Fibroblast of skin of left biceps (primary cell): ENCODE measurements at places on chromosomes 7 and 10.

DNA sequence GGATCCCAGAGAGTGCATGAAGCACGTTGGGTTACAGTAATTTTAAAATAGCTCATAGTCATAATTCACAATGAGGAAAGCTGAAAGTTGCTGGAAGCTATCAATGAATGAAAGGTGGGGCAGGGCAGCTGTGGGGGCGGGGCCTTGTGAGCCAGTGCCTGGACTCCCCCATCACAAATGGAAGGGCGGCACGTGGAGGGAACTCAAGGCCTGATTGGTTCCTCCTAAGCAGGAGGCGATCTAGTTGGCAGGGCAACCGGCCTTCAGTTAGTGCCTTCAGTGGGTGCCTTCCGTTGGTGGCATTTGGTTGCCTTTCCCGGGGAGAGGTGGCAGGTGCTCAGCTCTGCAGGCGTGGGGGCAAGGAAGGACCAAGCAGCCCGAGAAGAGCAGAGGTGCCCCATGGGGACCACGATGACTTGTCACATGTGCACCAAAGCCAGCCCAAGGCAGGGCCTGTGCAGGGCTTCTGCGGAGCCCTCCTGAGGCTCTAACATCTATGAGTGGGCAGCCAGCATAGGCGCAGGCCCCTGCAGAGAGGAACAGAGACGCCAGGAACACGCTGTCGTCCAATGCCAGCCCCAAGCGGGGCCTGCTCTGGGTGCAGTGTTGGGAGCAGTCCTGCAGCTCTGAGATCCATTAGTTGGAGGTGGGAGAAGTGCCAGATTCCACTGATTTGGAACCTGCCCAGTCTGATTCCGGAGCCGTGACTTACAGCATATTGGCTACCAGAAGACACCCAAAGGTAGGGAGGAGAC lies 59.8 kb upstream of the PDSS1 start:
- no peak for DNase-seq

- DNase-seq: no peak
Observed at GRCh38 chr10:80532571-80532970, 5.1 kb upstream of the SH2D4B start.

GRCh38 chr10:77160679-77161078 lies 476.9 kb downstream of the KCNMA1 start:
- peak; percentile 75 for DNase-seq

GRCh38 chr7:31924251-31924650 lies 146.0 kb downstream of the PDE1C start:
- DNase-seq: no peak

- DNase-seq: no peak
Observed at GRCh38 chr10:71708301-71708703, 11.3 kb downstream of the C10orf105 start.

DNA sequence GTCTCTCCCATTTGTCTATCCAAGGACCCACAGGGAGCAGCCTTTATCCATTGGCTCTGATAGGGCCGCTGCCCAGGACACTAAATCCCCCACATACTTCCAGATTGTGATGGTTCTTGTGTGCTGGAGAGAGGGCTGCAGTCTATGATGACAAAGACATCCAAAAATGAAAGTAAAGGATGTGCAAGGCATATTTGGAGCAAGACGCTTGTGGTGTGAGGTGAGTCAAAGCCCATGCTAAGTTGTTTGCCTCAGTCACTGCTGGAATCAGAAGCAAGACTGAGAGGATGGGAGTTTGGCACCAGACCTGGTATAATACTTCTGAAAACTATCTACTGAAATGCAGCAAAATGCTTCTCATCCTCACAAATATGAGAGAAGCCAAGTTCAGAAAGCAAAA lies 22.7 kb downstream of the ZNF22 start:
- DNase-seq: no peak

DNA sequence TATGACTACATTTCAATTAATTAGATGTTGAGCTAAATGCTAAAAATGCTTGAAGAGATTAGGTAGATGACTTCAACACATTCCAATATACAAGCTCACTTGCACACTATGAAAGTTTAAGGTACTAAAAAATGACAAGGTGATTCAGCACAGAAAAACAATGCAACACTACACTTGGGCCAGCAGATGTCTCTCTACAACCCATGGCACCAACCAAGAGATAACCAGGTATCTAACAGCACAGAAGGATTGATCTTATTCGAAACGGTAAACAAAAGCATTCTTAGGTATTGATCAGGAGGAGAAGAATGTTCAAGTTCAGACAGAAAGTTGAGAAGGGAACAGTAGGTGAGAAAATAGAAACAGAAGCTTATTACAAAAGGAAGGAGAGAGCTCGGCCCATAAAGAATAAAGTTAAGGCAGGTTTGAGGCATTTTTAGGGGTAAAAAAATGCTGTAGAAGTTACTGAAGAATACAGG lies 248.2 kb upstream of the KLF14 start:
- no peak for DNase-seq

- no peak for DNase-seq
Observed at GRCh38 chr10:104935656-104936055, 294.6 kb downstream of the SORCS3 start.

DNA sequence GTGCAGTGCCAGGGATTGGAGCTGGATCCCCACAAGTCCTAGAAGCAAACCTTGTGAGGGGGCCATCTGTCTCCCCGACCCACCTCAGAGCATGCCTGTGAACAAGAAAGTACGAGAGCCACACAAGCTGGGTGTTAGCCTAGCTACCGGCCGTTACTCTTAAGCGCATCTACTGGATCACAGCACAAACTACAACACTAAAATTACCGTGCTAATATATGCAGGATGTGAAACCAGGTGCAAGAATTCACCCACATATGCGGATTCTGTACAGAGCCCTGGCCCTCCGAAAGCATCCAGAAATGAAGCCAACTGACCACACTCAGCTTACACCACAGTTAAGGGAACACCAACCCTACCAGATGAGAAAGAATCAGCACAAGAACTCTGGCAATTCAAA lies 16.0 kb upstream of the PRSS1 start:
- DNase-seq: no peak

GRCh38 chr10:80664071-80664680 lies 126.5 kb downstream of the SH2D4B start:
- peak; percentile 8 for DNase-seq

DNA sequence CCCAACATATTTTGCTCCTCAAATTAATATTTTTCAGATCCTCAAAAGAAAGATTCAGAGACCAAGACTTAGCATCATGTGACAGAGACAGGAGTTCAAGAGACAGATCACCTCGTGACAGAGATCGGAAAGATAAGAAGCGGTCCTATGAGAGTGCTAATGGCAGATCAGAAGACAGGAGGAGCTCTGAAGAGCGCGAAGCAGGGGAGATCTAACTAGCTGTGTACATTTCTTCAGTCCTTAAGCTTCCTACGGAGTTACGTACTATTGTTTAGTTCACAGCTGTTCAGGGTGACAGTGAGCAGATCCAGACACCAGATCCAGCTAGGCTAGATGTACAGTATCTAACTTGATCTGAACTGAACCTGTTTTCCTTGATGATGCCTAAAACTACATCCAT lies 61.3 kb downstream of the KLRG2 start:
- no peak for DNase-seq
